Activated CD4-positive, alpha-beta memory T cell treated with anti-CD3 and anti-CD28 coated beads for 36 hours (primary cell): ENCODE measurements at places on chromosomes 5 and 9. TPM values are rescaled to one million over a fixed set of nuclear protein-coding genes. Genes with fewer than 3 reads are reported as not detected.

Gene SPARC
- not detected for total RNA-seq

Gene PIK3R1
- total RNA-seq, result 35.3 TPM

Gene NUTM2F
- total RNA-seq, result not detected

Gene WDR38
- total RNA-seq, result not detected

Gene ZNF483
- total RNA-seq, result 2.9 TPM

Gene CHSY3
- total RNA-seq, result not detected

Gene MAST4
- 30.2 TPM for total RNA-seq

Gene PFN3
- total RNA-seq, result not detected

Gene HEMGN
- total RNA-seq, result 0.99 TPM

Gene AHRR
- total RNA-seq, result 16.8 TPM

Gene ZNF354B
- total RNA-seq, result 12.6 TPM

Gene TEX48
- 0.57 TPM for total RNA-seq

Gene IFNB1
- total RNA-seq, result 0.26 TPM

Gene FGF18
- total RNA-seq, result 0.10 TPM

Gene SPINK7
- not detected for total RNA-seq

Gene DNAJC18
- total RNA-seq, result 54.1 TPM

Gene NR2F1
- not detected for total RNA-seq

Gene AUH
- 40.9 TPM for total RNA-seq

Gene LTC4S
- total RNA-seq, result 0.48 TPM

Gene TRIP13
- total RNA-seq, result 32.4 TPM

Gene SPATA31A3
- total RNA-seq, result not detected

Gene SLC46A2
- not detected for total RNA-seq

Gene MYMK
- total RNA-seq, result not detected

Gene RUFY1
- 30.3 TPM for total RNA-seq

Gene PCDHGA8
- total RNA-seq, result not detected

Gene CDHR2
- 0.36 TPM for total RNA-seq

Gene RNF44
- 61.9 TPM for total RNA-seq

Gene LOX
- not detected for total RNA-seq

Gene MLANA
- not detected for total RNA-seq

Gene SLF1
- total RNA-seq, result 14.5 TPM

Gene TAF11L5
- total RNA-seq, result not detected

Gene CXCL14
- not detected for total RNA-seq

Gene CREB3
- 27.7 TPM for total RNA-seq
